ENCODE measurements at places on chromosomes 2 and 18.

GRCh38 chr2:118791483-118791882 lies 56.0 kb downstream of the EN1 start:
- no peak for DNase-seq

GRCh38 chr2:26290001-26290400 lies 45.3 kb downstream of the HADHB start:
- no peak for DNase-seq

DNA sequence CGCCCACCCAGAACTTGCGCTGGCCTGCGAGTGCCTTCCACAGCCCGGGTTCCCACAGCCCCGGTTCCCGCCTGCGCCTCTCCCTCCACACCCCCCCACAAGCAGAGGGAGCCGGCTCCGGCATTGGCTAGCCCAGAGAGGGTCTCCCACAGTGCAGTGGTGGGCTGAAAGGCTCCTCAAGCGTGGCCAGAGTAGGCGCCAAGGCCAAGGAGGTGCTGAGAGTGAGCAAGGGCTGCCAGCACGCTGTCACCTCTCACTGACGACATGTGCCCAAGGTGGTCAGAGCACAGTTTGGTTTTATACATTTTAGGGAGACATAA lies 15.3 kb upstream of the PXDN start:
- DNase-seq: no peak

DNA sequence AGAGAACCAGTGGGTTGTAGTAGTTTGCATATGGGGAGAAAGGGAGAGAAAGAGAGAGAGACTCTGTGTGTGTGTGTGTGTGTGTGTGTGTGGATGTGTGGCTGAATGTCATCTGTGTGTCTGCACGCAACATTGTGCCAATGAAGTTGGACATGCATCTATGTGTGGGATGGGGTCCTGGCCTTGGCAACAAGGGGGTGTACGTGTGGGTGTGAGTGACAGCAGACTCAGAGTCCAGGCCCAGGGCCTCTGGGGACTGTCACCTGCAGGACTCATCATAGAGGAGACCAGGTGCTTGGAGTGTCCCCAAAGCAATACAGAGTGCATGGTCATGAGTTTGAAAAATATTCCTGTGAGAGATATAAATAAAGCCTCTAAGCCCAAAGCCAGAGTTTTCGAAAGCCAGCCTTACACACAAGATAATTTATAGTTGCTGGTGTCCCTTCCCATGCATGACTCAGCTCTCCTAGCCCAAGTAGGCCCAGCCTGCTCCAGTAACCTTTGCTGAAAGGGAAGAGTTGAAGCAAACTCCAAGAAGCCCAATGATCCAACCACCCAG lies 59.9 kb downstream of the TNP1 start:
- DNase-seq: no peak

GRCh38 chr2:149006883-149007543 lies 31.5 kb upstream of the LYPD6B start:
- no peak for DNase-seq

DNA sequence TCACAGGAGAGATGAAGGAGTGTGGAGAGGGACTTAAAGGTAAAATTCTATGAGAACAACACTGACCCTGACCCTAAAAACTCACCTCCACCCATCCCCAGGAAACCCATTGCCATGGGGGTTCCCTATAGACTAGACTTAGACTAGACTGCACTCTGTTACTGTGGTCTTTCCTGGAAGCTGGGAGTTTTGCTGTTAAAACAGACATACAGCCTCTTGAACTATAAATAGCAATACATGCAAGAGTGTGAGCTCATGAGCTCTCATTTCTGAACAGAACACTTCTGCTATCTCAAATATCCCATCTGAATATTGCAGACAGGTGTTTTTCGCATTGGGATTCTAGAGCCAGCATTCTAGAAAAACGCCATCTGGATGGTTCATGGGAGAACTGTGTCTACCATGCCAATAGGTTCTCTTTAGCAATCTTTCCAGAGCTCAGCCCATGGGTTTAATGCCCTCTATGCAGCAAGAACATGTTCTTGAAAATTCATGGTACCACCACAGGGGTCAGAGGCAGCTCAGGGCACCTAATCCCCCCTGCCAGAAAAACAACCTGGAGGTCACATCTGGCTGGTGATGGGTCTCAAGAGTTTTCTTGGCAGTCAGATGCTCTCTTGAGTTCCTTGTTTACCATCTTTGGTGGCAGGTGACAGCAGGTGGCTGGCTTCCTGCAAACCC lies 51.9 kb downstream of the SLC14A2 start:
- DNase-seq: no peak

DNA sequence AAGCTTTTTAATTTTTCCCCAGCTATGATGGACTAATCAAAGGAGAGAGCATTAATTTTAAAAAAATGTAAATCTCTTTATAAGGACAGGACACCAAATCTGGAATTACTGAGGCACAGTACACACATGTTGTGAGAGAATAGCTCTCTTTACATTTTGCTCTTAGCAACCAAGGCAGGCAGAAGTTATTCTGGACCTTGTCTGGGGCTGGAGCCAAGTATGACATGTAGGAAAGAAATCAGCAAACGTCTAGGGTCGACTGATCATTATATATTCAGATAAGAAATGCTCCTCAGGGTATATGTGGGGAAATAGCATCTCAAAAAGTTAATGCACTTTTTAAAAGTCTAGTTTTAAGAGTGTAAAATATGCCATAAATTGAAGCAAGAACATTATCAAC lies 1330.0 kb upstream of the CELF4 start:
- DNase-seq: no peak

- no peak for DNase-seq
Observed at GRCh38 chr2:235244255-235245220, 249.3 kb upstream of the AGAP1 start.

DNA sequence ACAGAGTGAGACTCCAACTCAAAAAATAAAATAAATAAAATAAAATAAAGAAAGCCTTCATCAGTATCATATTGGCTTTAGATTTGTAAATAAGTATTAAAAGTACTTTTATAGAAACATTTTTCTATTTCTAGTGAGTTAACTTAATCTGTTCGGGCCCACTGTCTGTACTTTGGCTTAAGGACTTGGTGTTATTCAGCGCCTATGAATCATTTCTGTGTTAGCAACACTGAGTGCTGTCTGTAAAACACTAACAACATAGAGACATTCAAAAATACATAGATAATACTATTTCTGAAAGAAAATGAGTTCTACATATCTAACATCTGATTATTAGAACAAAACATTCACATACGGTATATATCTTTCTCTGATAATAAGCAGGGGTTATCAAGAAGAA lies 221.5 kb upstream of the CDH19 start:
- DNase-seq: no peak

Data from RKO (cell line).